ENCODE measurements at places on chromosomes 11 and 22.

- no peak for DNase-seq
These were observed 2.9 kb upstream of the OR51V1 start for GRCh38 chr11:5203366-5203765.

DNA sequence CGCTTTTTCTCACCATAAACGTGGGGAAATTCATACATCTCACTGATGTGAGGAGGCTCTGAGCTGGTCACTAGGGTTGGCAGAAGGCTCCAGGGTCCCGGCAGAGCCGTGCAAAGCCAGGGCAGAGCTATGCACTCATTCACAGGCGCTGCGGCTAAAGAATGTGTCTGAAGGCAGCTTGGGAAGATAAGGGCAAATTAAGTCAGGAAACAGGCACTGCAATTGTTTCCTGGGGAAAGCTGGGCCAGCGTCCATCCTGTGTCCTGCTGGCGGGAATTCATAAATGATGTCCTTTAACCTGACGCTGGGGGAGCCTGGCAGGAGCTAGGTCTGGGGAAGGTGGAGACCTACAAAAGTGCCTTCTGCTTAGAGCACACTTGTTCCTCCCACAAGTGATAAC is 27.6 kb downstream of the PKNOX2 start:
- no peak for DNase-seq

GRCh38 chr11:57668434-57668782 is 494 bp downstream of the ZDHHC5 start:
- DNase-seq = no peak

GRCh38 chr11:16561150-16561549 is 177.3 kb upstream of the C11orf58 start:
- DNase-seq = no peak

- no peak for DNase-seq
These were observed 49.3 kb downstream of the CABIN1 start for GRCh38 chr22:24060375-24060788.

DNA sequence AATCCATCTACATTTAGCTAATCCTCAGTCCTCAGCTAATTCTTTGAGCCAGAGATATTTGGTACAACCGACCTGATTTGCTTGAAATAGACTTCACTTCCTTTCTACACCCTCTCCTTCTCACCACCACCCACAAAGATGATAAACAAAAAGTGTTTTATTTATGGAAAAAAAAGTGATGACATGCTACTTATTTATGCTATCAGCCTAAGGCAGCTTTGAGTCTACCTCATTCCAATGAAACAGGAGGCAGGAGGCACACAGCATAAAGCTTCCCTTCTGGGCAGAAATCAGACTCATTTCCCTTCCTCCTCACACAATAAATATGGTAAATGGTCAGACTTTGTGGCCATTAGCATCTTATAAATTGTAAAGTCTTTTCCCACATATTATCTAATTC is 325.7 kb downstream of the SOX6 start:
- no peak for DNase-seq

Measured in left renal pelvis (tissue), 4 donors.